ENCODE measurements at places on chromosomes 3 and 15. TPM values are rescaled to one million over a fixed set of nuclear protein-coding genes. Genes with fewer than 3 reads are reported as not detected.

GRCh38 chr3:170356596-170357175 lies 829 bp upstream of the SKIL start:
- DNase-seq: no peak

GRCh38 chr3:52237006-52237656 lies 1.8 kb downstream of the TWF2 start:
- DNase-seq: no peak

Gene BLM
- 24.6 TPM for total RNA-seq

- no peak for DNase-seq
Measured at GRCh38 chr3:188861842-188862744, 309.7 kb upstream of the TPRG1 start.

GRCh38 chr3:196636369-196637349 lies 2.8 kb upstream of the NRROS start:
- no peak for DNase-seq

Gene HIGD2B
- 0.27 TPM for total RNA-seq

GRCh38 chr3:15470849-15471248 lies 43.5 kb downstream of the EAF1 start:
- DNase-seq: no peak

Gene CACNA2D3
- 0.20 TPM for total RNA-seq

DNA sequence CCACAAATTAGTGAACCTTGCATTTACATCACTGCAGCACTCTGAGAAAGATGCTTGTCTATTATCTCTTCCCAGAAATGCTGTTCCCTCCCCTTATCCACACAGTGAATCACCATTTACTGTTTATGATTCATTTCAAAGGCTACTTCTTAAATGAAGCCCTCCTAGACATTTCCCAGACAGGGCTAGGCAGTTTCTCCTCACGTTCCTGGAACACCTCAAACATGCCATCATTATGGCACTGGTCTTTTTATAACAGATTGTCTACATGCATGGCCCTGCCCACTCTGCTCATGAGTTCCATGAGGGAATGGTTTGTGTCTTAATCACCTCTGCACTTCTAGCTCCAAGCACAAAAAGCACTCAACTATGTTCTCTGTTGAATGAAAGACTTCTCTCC lies 32.2 kb upstream of the TM2D3 start:
- DNase-seq: no peak

DNA sequence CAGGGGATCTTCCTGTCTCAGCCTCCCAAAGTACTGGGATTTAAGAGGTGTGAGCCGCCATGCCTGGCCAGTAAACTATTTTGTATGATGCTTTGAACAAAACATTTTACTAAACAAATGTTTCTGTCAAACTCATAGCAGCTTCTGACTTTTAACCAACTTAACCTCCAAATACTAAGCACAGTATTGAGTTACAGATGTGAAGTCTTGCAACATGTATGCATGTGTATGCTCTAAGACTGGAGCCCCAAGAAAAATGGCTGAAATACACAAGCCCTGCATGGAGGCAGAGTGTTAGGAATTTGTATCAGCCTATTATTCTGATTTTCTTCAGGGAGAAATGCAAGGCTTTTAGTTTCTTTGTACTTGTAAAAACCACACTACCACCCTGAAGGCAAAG lies 137.1 kb downstream of the CBLB start:
- no peak for DNase-seq

Gene DUOX2
- 0.44 TPM for total RNA-seq

DNA sequence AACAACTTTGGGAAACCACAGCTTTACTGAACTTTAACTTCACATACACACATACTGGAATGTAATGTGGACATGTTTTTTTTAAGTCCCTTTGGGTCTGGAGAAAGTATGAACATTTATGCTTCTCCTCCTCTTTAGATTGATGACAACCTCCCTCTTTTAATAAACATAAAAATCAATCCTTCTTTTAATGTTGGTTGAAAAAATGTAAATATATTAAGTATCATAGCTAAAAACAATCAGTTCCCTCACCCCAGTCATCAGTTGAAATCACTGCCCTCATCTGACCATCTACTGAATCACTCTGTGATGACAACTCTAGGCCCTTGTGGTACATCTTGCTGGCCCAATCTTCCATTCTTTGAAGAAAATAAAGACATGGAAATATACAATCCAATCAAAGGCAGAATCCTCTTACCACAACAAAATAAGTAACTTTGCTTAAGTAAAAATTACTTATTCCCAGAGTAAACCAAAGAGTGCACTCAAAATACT lies 6.4 kb downstream of the AAGAB start:
- no peak for DNase-seq

DNA sequence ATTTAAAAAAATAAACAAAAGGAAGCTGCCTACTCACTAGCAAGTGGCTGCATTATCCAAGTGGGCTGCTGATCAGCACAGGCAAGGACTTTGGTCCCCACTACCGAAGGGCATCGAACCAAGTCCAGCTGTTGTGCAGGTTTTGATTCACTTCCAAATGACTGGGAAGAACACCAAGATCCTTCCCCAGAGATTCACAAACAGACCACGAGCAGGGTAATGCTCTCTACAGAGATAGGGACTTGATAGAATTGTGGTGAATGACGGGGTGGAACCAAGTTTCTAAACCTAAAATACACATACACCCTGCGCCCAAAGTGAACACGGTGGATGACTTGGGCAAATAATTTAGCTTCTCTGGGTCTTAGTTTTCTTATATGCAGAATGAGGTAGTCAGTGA lies 203.7 kb upstream of the ICE2 start:
- no peak for DNase-seq

DNA sequence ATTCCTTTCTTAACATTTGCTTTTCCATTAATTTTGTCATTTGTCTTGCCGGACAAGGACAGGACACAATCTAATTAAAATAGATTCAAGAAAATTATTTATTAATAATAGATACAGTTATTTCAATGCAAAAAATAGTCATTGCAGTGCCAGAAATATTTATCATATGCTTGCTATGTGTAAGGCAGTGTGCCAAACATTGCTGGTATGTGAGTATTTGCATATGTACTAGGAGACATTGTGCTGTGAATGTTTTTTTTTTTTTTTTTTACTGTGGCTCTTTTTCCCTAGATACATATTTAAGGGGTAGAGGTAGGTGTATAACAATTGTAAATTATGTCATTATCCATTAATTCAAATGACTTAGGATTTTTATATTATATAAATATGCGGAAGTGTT lies 23.3 kb downstream of the SPRED1 start:
- DNase-seq: no peak

GRCh38 chr15:31023841-31024240 lies 32.4 kb upstream of the MTMR10 start:
- DNase-seq: no peak

GRCh38 chr3:179929091-179929529 lies 107.6 kb downstream of the PEX5L start:
- DNase-seq: peak; percentile 37

Gene COL6A5
- total RNA-seq: not detected

DNA sequence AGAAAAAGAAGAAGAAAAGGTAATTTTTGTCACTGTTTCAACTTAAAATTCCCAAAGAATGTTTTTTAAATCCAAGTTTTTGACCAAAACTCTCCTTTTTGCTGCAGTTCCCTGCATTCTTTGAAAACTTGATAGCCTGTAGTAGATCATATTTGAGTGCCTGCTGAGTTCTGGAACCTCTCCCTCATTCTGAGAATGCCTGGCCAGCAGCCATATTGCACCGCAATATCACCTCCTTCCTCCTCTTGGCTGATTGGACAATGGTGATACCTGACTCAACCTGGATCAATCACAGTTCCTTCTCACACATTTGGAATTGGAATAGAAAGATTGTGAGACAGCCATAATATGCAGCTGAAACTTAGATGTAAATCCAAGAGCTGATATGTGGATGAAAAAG lies 97.6 kb upstream of the GAP43 start:
- DNase-seq: no peak

DNA sequence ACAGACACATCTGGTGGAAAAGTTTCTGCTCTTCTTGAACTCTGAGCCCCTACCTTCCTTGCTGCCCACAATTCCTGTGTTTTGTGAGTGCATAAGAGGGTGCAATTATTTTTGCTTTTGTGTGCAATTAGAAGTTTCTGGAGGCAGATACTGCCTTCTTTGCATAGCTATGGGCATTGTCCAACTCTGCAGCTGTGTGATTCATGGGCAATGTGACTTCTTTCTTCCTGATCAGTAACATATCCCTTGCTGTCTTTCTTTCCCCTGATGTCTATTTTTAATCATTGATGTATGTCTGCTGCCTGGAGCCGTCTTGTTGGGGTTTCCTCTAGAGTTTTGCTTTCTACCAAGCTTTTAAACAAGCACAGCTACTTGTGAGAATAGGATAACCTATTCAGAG lies 321.6 kb upstream of the CHRM5 start:
- no peak for DNase-seq

GRCh38 chr3:23738944-23739343 lies 66.8 kb upstream of the UBE2E1 start:
- DNase-seq: peak; percentile 74

GRCh38 chr3:136604961-136605360 lies 147.2 kb downstream of the STAG1 start:
- no peak for DNase-seq

Gene REC114
- not detected for total RNA-seq

Gene IQSEC1
- 28.1 TPM for total RNA-seq

Gene GOLGA8J
- not detected for total RNA-seq

DNA sequence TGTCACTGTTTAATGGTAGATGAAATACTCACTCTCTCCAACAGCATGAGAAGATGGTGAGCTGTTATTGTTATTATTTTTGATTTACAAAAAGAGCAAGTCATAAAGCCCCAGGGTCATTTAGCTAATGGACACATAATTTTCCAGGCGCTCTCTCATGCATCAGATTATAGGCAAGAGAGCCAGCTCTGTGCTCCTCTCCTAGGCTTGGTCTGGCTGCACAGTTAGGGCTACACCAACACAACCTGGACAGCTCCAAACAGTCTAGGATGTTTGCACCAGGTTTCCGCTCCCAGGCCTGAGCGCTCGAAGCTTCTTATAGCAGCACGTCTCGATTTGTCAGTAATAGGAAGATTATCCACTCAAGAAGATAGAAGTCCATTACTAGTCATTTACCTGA lies 123.7 kb downstream of the FAM43A start:
- DNase-seq: no peak

Gene CHRM5
- total RNA-seq: not detected

- no peak for DNase-seq
Measured at GRCh38 chr3:149090907-149091306, 4.6 kb upstream of the HLTF start.

Gene SKOR1
- total RNA-seq: 0.81 TPM

Gene CACNA1D
- 1.1 TPM for total RNA-seq

Gene ALPK3
- 2.0 TPM for total RNA-seq

DNA sequence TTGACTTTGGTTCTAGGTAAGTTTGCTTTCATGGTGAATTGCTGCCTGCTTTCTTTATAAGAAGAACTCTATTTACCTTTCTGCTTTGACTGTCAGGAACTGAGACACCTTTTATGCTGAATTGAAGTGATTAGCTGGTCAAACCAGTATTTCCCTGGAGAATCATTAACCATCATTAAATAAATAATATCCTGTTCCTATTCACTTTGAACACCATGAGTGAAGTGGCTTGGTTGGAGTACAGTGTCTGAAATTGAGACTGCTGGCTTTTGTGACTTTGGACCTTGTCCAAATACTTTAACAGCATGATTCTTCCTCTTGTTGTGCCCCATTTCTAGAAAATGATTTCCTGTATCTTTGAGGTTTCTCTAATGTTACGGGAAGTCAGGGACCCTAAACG lies 5.6 kb upstream of the TMEM62 start:
- no peak for DNase-seq

DNA sequence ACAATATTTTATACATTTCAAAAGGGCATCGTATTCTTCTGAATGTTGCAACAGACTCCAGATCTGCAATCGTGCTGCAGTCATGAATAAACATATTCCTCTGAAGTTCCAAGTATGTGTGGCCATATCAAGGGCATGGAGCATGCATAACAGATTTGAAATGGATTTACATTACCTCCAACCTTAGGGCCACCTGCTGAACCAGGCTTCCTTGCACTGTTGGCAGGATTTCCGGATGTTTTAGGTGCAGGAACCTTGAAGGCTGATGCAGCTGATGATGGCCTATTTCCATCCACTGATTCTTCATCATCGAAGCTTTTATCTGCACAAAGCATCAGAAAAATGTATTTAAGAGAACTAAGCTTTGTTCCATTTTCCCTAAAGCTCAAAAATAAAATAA lies 73.5 kb downstream of the CLASP2 start:
- DNase-seq: no peak

GRCh38 chr3:159346271-159346903 lies 544.5 kb downstream of the MFSD1 start:
- DNase-seq: peak; percentile 4

Gene FGD5
- 0.22 TPM for total RNA-seq

- DNase-seq: no peak
Measured at GRCh38 chr3:148330542-148330941, 367.2 kb upstream of the AGTR1 start.

Gene CIB1
- total RNA-seq: 92.7 TPM

DNA sequence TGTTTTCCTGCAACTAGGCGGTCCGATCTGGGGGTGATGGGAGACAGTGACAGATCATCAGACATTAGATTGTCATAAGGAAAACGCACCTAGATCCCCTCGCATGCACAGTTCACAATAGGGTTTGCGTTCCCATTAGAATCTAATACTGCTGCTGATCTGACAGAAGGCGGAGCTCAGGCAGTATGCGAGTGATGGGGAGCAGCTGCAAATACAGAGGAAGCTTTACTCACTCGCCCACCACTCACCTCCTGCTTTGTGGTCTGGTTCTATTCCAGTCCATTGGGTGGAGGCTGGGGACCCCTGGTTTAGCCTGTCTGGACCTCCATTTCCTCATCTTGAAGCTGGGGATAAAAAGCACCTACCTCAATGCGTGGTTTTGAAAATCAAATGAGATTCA lies 437.5 kb upstream of the PROK2 start:
- no peak for DNase-seq

- no peak for DNase-seq
Measured at GRCh38 chr3:32041316-32041715, 59.8 kb downstream of the ZNF860 start.

- DNase-seq: peak; percentile 12
Measured at GRCh38 chr15:61871926-61872522, 188.2 kb downstream of the VPS13C start.

DNA sequence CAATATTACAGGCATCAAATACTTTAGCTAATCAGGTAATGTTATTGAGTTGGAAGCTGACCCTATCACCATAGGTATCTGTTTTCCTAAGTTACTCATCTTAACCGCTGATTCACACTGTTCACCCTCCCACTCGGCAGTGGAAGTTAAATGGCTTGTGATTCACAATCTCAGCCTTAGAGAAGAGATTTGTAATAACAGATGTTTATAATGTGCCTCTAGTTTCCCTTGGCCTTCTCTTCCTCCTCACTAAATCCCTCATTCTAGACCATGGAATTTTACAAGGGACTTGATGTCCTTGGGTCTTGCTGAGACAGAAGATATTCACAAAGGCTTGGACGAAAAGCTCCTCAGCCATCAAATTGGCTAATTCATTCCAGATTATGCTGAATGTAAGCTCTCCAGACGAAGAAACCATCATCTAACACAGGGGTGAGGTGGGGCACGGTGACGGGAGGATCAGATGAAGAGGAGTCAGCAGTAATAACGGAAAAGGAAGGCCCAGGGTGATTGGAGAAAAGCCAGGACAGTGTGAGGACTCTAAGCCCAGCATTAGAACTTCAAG lies 931.7 kb downstream of the MCTP2 start:
- DNase-seq: no peak
